ENCODE measurements at places on chromosomes 6 and 20.
A peak's percentile ranks its signal among the peaks of the same experiment; 100 is the strongest.

DNA sequence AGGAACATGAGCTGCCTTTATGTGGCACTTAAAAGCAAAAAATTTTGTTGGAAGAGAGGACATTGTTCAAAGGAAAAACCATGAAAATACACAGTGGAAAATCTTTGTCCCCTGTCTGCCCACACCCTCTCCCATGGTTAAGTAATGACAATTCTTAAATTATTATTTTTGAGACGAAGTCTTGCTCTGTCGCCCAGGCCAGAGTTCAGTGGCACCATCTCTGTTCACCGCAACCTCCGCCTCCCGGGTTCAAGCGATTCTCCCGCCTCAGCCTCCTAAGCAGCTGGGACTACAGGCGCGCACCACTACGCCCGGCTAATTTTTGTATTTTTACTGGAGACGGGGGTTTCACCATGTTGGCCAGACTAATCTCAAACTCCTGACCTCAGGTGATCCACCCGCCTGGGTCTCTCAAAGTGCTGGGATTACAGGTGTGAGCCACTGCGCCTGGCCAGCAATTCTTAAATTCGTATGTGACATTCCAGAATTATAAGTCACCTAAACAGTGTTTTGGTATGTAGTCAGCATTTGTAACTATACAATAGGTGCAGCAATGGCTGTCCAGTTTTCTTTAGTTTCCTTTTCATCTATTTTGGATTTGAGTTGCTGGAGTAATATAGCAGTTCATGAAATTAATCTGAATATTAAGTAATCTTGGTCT is 636 bp upstream of the SSR1 start:
- no peak for DNase-seq

DNA sequence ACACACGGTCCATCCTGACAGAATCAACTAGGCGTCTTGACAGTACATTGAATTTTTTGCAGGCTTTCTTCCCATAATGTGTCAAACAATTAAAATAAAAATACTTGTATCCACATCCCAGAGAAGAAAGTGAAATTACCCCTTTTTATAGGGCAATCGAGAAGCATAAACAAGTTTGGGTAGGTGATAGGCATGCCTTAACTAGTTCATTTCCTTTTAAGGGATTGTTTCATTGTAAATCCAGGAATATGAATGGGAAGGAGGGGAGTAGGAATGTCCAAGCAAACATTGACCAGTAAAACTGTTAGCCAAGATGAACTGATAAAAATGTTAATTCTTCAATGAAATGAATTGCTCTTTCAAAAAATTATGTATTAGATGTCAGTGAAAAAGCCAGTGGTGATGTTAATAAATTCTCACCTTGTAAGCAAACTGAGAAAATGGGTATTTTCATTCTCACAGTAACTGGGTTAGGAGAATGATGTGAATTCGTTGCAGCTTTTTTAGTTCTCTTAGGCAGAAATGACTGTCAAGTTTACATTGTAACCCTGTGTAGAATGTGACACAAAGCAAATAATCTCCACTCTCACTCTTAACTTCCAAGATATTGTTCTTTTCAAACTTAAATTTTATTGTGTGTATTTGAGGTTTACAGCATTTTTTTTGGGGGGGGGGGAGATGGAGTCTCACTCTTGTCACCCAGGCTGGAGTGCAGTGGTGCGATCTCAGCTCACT is 31.6 kb downstream of the SASH1 start:
- DNase-seq = no peak

DNA sequence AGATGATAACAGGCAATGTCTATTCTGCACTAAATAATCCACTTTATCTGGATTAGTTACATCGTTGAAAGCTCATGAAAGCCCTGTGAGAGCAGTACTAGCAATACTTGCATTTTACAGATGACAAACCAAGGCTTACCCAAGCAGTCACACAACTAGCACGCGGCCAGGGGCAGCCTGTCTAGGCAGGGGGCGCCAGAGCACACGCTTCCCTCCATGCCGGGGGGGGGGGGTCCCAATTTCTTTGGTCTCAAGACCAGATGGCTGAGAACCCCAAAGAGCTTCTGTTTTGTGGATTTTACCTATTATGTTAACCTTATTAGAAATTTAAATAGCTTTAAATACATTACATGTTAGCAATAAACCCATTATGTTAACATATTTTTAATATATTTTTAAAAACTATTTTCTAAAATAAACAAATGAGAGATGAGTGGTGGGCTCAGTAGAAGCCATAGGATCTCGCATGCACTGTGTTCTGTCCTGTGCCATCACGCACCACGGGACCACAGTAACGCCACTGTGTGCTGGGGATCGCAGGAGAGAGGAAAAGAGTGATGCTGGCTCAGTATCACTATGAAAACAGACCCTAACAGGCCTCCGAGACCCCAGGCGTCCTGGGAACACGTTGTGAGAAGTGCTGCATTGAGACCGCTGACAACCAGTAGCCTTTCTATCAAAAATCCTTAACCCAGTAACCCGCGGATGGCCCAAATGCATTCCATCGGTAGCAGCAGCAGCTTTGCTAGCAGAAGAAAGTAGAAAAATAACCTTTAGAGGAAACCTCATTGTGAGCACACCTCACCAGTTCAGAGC is 5.3 kb upstream of the PRR18 start:
- DNase-seq = peak; percentile 79

DNA sequence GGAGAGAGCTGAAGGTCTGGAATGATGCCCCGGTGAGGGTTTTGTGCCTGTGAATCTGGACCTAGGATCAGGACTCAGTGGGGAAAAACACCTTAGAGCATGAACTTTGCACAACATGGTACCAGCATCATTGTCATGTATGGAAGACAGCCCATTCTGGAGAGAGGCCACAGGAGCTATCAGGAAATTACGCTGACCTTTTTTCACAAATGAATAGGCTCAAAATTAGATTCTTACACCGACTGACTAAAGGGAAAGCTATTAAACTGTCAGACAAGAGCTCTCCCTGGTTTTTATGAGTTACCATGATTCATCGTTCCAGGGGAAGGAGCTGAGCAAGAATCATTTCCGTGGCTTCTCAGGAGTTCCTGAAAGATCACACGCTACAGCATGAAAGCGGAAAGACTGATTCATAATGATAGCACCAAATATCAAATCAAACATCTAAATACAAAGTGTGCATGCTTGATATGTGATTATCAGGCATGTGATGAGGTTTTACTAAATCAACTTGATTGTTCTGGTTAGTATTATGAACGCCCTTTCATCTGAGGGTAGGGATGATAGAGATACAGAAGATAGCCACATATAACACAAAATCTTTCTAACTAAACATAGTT is 224.9 kb upstream of the SMLR1 start:
- DNase-seq = no peak

DNA sequence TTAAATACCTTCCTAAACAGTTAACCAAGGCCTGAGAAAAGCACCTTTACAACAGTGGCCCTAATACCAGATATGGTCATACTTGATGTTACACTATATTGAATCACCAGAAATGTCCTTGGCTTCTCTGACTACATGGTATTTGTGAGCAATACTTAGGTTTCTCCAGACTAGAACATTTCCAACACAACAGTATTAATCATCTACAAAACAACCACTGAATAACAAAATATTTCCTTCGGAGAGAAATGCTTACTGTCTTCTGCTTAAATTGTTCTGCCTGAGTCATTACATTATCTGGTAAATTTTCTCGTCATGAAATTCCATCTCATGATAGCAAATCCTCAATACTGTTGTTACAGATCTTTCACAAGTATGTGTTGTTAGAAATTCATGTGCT is 252.9 kb upstream of the RUNX2 start:
- no peak for DNase-seq

DNA sequence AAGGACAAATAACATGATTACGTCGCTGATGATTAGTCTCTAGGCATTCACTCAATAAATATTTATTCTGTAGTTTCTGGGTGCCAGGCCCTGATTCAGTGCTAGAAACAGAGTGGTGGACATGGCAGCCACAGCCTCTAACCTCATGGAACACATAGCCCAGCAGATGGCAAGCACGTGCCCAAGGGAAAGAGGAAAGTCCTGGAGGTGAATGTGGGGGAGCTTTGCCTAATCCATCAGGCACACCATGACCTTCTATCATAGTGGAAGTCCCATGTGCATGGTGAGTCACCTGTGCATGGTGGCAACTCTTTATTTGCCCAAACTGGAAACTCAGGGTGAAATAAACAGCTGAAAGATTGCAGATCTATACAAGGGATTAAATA is 143.0 kb upstream of the TNFAIP3 start:
- no peak for DNase-seq

GRCh38 chr20:63117661-63118302 is 98.1 kb downstream of the YTHDF1 start:
- no peak for DNase-seq

GRCh38 chr6:13831615-13832014 is 17.3 kb upstream of the MCUR1 start:
- peak; percentile 45 for DNase-seq

GRCh38 chr6:118589649-118590365 is 41.7 kb downstream of the PLN start:
- no peak for DNase-seq

GRCh38 chr20:55079917-55080316 is 604.5 kb downstream of the DOK5 start:
- no peak for DNase-seq

- no peak for DNase-seq
These were observed 315.4 kb downstream of the HAO1 start for GRCh38 chr20:7624886-7625285.

- DNase-seq = no peak
These were observed 6.8 kb upstream of the HMGA1 start for GRCh38 chr6:34229877-34230276.

DNA sequence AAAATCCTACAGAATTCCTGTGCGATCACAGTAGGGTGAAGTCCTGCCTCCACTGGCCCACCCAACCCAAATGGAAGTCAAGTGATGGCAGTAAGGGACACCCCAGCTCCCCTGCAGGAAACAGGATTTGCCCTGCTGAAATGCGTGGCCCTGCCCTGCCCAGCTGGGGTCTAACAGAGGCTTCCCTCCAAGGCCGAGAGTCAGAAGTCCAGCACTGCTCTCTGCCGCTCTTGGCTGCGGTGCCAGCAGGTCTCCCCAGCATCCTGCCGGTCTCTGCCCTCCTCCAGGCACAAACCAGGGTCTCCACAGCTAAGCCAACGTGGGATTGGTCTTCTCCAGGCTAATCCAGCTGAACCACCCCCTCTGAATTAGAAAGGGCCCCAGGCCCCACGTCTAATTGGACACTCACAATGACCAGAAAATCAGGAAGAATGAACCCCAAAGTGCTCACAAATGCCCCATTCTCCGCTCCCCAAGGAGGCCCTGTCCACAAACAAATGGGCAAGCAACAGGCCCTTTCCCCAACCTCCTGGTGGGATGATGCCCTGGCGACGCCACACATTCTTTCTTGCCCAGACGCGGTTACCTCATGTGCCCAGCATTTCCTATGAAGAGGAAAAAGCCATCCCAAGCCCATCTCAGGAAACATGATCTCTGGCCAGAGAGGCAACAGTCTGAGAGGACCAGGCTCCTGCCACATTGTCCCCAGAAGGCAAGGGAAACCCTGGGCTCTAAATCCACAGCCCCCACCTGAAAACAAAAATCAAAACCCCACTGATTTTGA is 117.2 kb downstream of the BANF2 start:
- DNase-seq = no peak

DNA sequence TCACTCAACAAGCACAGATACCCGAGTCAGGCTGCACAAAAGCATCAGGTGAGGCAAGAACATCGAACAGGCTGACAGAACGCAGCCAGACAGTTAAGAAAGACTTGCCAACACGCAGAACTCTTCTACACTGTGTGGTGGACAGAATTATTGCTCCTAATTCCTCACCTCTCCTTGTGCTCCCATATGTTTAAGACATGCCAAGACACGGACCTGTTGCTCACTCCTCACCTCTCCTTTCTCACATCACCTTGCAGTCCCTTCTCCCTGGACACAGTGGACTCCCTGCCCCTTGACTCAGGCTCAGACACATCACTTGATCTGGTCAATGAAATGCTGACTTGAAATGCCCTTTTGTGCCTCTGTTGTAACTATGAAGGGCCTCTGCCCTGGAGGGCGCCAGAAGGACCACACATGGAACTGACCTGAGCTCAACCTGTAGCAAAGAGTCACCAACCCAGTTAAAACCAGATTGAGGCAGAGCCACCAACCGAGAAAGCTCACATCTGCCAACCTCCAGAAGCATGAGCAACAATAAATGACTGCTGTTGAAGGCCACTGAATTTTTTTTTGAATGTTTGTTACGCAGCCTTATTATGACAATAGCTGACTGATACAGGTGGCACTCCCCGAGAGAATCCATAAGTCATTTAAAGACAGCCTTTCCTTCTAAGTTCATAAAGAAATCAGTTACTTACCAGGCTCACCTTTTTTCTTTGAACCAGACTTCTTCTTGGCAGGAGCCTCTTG is 24.0 kb downstream of the RRBP1 start:
- no peak for DNase-seq

GRCh38 chr20:4555188-4555890 is 166.4 kb upstream of the PRND start:
- no peak for DNase-seq

GRCh38 chr6:158064725-158065251 is 83.1 kb downstream of the SYNJ2 start:
- DNase-seq = no peak

DNA sequence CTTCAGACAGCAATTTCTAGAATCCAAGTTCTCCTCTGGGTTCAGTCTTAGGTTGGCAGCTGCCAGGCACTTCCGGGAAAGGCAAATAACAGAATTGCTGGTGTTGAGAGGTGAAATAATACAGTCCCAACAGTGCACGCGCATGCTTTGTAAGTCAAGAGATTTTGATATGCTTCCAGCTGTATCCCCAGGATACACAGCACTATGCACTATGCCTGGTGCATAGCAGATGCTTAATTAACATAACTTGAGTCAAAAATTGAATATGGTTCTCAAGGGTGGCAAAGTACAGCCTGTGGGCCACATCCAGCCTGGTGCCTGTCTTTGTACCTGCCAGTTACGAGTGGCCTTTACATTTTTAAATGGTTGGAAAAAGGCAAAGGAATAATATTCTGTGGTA is 18.9 kb upstream of the PMEPA1 start:
- no peak for DNase-seq

GRCh38 chr6:155409391-155409790 is 46.2 kb downstream of the NOX3 start:
- no peak for DNase-seq

- no peak for DNase-seq
These were observed 3.0 kb downstream of the VSTM2L start for GRCh38 chr20:37905671-37906613.

DNA sequence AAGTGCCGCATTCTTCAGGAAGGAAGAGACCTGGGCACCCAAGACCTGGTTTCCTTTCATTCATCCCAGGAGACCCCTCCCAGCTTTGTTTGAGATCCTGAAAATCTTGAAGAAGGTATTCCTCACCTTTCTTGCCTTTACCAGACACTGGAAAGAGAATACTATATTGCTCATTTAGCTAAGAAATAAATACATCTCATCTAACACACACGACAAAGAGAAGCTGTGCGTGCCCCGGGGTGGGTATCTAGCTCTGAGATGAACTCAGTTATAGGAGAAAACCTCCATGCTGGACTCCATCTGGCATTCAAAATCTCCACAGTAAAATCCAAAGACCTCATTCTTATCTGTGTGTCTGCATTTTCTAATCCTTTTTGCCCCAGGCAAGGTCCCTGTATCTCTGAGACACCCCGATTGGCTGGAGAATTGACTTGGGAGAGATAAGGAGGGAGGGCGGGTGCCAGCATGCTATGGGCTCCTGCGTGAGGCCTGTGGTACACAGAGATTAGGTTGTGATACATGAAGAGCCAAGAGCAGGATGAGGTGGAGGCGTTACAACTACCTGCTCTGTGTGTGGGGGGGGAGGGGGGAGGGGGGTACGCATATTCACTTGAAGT is 4.8 kb downstream of the MUC21 start:
- no peak for DNase-seq

- DNase-seq = no peak
These were observed 844.3 kb upstream of the MANEA start for GRCh38 chr6:94733066-94733465.

All from GM10248 (cell line).